Activated CD8-positive, alpha-beta memory T cell treated with anti-CD3 and anti-CD28 coated beads, Interleukin-2, amount 50 U/mL, for 48 hours (primary cell): ENCODE measurements at places on chromosomes 2 and 18.

GRCh38 chr2:218961229-218961628 lies 1.8 kb downstream of the CDK5R2 start:
- DNase-seq, result no peak

- no peak for DNase-seq
These were observed 172.8 kb upstream of the SESTD1 start for GRCh38 chr2:179437430-179437829.

DNA sequence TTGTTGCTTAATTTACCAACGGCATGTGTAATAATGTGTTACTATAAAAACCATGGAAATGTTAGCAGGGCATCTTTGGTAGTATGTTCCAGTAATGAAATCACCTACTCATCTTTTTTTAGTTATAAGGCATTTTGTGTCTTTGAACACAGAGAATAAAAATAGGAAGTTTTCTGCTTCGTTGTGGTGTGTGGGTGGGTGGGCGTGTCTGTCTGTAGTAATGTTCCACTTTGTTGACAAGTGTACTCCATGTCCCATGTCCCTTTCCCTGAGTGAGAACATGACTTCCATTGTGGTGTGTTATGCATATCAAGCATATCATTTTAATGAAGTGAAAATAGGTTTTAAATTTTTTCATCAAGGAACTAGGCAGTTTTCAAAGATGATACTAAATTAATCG lies 149.3 kb downstream of the VWC2L start:
- DNase-seq, result no peak

DNA sequence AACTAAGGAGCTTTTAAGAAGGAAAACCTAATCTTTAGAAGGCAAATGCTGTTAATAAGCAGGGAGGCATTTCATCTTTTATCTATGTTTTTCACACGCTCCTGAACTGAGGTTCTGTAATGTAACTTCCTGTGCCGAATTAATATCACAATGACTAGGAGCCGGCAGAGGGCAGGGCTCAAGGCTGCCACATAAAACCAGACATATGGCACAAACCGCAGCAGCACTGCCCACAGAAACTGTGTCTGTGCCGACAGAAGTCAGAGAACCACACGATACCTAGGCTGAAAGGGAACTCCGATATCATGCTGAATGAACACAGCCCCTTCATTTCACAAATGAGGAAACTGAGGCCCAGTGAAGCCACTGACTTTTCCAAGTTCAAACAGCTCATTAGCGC lies 112.1 kb downstream of the EIPR1 start:
- DNase-seq, result no peak

GRCh38 chr18:69250305-69251151 lies 150.2 kb upstream of the DOK6 start:
- DNase-seq, result no peak

DNA sequence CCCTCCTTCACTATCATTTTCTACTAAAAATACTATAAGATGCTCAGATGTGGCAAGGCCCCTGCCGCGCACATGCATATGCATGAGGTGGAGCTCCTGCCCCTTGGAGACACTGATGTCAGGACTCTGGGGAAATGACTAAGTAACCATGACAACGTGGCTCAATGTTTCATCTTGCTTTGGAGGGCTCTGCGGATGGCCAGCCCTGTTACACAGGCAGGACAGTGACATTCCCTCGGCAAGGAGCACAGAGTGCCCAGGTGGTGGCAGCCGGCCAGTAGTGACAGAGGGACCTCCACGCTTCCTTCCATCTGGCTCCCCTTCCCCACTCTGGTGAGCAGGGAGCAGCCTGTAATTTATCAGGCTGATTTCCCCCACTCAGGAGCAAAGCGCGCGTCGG lies 364.1 kb downstream of the SS18 start:
- DNase-seq, result no peak

GRCh38 chr2:65716698-65717097 lies 284.3 kb upstream of the SPRED2 start:
- no peak for DNase-seq

- no peak for DNase-seq
These were observed 70.3 kb upstream of the ZSWIM2 start for GRCh38 chr2:186919296-186919695.

DNA sequence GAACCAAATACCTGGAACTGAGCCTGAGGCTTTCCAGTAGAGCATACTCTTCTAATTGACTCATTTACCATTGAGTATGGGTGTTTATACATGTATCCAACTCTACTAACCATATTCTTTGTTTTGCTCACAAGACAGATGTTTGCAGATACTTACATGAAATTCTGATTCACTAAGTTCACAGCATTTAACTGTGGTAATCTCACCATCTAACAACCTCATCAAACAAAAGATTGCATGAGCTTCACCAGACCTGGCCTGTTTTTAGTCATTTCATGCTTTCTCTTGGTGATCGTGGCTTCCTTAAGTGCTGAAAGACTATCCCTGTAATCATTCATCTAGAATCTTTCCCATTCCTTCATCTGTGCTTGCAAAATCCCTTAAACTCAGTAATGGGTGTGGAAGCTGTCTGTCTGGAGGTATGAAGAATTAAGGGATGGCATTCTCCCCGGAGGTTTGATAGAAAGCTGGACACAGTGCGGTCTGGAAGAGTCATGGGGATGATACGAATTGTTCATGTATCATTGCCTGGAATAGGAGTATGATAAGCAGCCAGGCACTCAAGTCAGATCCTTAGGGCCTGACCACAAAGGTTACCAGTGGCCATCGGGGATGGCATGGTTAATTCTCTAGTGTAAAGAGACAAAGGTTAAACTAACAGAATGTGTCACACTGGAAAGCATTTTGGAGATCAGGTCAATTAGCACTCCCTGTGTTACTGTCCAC lies 42.0 kb upstream of the IL1R1 start:
- DNase-seq, result no peak

- DNase-seq, result no peak
These were observed 8.6 kb upstream of the AGPS start for GRCh38 chr2:177383935-177384334.

- no peak for DNase-seq
These were observed 22.3 kb upstream of the B3GNT7 start for GRCh38 chr2:231373184-231373583.

- no peak for DNase-seq
These were observed 29.4 kb downstream of the MAP4K3 start for GRCh38 chr2:39407516-39408296.

DNA sequence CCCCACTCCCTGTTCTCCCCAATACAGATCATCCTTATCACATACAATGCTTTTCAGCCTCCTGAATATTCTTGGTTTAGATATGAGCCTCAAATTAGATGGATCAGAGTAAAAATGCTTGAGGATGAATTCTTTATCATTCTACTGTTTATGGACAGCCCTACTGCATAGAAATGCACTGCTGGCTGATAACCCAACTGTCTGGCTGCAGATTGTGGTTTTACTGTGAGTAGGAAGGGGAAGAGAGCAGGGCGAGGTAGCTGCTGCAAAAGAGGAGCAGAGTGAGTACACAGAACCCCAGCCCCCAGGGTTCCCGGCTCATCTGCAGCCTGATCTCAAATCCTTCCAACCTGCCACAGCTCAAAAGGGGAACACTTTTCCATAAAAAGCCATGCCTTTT lies 29.4 kb upstream of the NCOA1 start:
- no peak for DNase-seq

DNA sequence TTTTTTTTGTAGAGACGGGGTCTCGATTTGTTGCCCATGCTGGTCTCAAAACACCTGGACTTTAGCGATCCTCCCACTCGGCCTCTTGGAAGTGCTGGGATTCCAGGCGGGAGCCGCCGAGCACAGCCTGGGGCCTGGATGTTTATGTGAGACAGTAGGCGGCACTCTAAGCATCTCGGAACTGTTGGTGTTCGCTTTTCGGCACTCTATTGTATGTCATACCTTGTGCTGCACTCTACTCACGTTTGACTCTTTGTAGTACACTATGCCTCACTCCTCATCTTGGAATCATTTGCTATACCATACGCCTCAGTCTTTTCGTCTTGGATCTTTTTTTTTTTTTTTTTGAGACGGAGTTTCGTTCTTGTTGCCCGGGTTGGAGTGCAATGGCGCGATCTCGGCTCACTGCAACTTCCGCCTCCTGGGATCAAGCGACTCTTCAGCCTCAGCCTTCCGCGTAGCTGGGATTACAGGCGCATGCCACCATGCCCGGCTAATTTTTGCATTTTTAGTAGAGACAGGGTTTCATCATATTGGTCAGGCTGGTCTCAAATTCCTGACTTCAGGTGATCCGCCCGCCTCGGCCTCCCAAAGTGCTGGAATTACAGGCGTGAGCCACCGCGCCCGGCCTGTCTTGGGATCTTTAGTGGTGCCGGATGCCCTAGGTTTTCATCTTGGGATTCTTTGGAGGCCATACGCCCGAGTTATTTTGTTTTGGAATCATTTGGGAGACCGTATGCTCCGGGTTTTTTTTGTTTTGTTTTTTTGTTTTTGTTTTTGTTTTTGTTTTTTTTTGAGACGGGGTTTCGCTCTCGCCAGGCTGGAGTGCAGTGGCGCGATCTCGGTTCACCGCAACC lies 24.2 kb upstream of the ZDBF2 start:
- no peak for DNase-seq

- DNase-seq, result no peak
These were observed 78.0 kb upstream of the SH3BP4 start for GRCh38 chr2:234873828-234874173.

- DNase-seq, result no peak
These were observed 782.6 kb upstream of the ID2 start for GRCh38 chr2:7899241-7899640.

DNA sequence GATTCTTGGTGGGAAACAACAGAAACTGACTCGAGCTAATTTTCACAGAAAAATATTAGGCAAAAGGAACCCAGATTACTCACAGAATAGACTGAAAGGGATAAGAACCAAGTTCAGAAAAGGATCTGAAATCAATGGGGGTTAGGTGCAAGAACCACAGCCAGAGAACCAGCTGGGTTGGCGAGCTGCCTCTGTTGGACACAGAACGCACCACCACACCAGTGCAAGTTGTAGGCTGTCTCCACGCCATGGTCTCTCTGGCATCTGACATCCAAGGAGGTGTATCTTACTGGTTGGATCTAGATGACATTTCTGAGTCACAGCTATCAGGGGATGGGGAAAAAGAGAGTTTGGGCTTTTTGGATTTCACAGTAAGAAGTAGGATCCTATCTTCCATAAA lies 18.6 kb upstream of the ONECUT2 start:
- no peak for DNase-seq

GRCh38 chr2:101012054-101012705 lies 10.1 kb downstream of the RPL31 start:
- DNase-seq, result no peak

GRCh38 chr2:169824373-169825333 lies at the start of gene METTL5:
TSS of gene METTL5 (minus strand) at chr2:169824905. CDS start at chr2:169824597, 308 bp downstream.
- peak; percentile 91 for DNase-seq

DNA sequence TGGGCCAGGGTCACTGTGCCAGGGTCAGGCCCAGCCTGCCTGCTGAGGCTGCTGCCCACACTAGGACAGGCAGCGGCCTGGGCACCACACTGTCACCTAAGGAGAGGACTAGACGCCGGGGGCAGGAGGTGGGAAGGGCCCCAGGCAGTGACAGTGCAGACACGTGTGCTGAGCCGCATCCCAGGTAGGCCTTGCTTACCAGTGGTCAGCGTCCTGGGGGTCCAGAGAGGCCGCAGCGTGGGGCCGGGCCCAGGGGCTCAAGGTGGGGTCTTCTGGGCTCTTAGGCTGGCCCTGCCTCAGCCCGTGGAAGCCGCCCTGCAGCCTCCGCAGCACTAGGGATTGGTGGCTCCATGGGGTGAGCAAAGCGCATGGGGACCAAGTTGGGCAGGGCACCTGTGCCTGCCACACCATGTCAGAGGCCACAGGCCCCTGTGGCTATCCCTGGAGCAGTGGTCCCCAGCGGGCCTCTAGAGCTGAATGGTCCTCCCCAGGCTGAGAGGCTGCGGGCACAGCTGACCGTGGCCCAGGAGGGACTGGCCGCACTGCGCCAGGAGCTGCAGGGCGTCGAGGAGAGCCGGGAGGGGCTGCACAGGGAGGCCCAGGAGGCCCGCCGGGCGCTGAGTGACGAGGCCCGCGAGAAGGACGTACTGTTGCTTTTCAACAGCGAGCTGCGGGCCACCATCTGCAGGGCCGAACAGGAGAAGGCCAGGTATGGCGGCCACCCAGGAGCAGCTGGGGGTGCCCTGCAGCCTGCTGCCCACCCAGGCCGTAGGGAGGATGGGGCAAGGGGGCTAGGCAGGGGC lies 35.2 kb upstream of the SNED1 start:
- peak; percentile 39 for DNase-seq

DNA sequence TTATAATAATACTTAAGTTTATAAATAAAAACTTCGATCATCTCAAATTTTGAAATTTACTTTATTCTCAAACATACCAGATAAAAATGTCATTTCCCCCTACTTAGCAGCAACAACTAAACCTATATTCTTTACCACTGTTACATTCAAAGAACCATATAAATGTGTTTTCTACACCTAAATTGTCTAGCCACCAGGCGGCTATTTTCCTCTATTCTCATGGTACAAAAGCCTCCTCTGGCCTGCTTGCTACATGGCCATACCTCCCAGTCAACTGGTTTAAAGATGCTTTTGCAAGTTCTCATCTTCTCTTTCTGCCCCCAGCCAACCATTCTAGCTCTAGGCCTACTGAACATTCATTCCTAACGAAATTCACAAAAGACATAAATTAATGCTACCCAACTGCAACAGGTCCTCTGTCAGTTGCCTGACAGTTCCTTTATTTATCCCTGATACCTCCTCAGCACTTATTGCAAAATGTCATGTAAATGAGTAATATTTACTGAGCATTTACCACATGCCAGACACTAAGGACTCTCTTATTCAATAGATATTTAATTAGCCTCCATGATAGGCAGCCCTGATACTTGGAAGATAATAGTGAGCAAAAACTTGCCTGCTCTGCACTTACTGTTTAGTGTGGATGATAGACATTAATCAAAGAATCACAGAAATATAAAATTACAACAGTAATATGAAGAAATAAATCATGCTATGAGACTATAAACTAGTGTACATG lies 5.0 kb downstream of the C1D start:
- no peak for DNase-seq

GRCh38 chr2:109199790-109200189 lies 70.8 kb downstream of the SH3RF3 start:
- DNase-seq, result no peak

DNA sequence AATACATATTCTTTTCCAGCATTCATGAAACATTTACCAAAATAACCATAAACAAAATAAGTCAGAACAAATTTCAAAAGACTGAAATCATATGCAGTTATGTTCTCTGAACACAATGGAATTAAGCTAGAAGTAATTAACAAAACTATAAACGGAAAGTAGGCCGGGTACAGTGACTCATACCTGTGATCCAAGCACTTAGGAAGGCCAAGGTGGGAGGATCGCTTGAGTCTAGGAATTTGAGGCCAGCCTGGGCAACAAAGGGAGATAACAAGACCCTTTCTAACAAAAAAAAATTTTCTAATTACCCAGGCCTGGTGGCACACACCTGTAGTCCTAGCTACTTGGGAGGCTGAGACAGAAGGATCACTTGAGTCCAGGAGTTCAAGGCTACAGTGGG lies 14.9 kb downstream of the ATAD2B start:
- DNase-seq, result no peak

GRCh38 chr2:71829008-71829407 lies 318.7 kb downstream of the CYP26B1 start:
- DNase-seq, result no peak
